ENCODE measurements at places on chromosomes 12 and 14. TPM values are rescaled to one million over a fixed set of nuclear protein-coding genes. Genes with fewer than 3 reads are reported as not detected.

DNA sequence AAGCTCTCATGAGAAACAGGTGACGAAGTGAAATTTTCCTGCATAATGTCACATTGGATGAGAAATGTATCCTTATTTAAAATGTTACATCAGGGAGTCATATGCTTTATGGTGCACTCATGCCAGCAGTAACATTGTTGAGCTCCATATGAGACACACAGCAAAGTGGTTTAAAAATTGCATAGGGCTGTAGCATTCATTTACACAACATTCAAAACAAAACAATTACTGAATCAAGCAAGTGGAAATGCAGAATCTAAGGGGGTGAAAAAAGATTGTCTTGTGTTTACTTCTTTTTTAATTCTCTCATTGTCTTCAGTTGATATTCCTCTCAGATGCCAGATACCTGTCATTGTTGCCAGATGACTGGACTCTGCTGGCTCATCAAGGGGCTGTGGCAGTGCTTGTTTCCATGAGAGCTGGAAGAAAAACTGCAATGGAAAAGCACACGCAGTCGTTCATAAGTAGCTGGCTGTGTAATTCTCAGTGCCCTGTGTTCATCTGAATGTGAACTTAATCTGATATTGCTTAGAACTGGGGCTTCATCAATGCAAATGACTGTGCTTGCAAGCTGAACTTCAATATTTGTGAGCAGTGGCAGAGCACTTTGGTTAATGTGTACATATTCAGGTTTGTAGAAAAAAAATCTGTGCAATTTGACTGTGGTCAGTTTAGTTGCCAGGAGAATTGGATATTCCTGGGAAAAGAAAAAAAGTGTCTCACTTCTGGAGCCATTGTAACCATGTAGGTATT is 305.6 kb downstream of the RAD51B start:
- no peak for DNase-seq

DNA sequence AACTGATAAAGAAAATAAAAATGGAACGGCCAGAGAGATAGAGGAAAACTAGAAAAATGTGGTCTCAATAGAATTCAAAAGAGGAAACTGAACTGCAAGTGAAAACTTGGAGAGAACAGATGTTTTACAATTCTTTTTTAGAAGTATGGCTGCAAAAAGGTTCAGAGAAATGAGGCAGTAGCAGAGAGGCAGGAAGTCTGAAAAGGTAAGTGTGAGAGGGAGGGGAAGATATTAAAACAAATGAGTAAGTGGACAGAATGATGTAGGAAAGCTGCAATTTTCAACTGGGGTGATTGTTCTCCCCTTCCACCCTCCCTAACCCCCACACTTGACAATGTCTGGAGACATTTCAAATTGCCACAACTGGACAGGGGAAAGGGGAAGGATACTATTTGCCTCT is 12.9 kb downstream of the BTBD7 start:
- no peak for DNase-seq

DNA sequence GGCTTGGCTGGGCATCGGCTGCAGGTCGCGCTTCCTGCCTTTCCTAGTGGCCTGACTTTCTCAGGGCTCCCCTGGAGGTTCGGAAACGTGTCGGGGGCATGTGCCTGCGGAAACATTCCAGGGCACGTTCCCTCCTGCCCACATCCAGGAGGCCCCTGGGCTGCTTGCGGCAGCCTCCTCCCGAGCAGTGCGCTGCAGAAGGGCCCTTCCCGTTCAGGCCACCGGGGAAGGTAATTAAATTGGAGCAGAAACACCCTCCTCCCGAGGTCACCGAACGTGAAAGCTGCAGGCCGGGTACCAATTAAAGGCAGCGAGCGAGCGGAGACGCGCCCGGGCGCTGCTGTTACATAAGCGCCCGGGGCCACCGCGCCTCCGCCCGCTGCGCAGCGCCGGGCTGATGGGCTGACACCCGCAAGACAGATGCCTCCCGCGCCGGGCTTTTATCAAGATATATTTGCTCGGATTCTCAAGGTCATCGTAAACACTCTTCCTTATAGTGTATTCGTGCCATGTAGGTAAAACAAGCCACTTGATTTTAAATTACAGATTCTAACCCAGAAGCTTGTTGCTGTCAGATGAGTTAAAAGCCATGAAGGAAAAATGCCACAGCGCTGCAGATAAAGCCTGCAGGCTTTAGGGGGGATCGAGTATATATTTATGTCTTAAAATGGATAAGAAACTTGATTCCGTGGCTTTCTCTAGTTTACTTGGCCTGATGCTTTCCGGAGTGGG is 31.4 kb downstream of the SSPN start:
- DNase-seq: no peak

DNA sequence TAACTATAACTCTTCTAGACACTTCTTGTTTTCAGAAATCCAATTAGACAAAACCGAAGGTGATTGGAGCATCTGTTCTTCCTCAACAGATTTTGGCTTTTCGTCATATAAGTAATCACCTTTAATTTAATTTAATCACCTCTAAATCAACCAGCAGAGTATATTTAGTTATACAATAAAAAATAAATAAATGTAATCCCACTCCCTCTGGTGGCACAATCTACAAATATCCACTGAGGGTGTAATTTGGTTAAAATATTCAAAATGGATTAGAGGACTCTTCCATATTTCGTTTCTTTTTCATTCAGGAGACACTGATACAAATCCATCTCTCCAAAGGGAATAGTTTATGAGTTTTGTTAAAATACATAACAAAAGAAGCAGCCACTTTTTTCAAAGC is 18.3 kb upstream of the SLC35F4 start:
- no peak for DNase-seq

DNA sequence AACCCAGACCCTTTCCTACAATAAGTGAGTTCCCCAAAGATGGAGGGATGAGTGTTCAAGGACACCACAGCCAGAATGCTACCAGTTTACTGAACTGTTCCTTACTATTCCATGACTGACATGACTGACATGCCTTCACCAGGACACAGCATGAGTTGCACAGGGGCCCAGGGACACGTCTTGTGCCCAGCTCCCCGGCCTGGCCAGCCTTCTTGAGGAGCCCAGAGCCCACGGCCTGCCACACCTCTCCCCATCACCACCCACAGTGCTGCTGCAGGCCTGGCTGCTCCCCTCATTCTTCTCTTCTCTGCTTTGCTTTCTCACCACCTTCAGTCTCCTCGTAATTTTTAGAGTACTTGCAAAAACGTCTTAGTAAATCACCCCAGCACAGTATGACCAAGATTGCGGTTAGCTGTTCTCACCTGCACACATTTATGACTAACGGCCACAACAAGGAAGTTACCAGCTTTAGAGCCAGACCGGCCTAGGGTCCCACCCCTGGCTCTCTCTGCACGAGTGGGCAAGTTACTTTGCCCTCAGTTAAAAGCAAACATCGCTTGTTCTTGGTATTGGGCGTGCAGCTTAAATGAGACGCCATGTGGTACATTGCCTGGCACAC is 18.5 kb downstream of the PPP2R5E start:
- no peak for DNase-seq

The TMEM117 gene
- total RNA-seq: 0.77 TPM

DNA sequence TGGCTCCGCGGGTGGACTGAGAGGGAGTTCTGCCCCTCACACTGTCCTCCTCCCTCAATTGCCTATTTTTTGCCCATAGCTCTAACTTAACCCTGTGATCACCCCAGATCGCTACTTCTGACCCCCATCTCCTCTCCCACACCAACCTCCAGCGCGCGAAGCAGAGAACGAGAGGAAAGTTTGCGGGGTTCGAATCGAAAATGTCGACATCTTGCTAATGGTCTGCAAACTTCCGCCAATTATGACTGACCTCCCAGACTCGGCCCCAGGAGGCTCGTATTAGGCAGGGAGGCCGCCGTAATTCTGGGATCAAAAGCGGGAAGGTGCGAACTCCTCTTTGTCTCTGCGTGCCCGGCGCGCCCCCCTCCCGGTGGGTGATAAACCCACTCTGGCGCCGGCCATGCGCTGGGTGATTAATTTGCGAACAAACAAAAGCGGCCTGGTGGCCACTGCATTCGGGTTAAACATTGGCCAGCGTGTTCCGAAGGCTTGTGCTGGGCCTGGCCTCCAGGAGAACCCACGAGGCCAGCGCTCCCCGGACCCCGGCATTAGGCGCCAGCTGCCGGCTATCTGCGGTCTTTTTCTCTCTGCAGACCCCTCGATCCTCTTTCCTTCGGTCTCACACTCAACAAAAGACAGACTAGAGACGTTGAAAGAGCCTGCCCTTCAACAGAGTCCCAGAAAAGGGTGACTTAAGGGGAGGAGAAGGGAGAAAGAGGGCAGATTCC is 3.0 kb upstream of the TBX3 start:
- no peak for DNase-seq
